ENCODE measurements at places on chromosomes 2 and 18. TPM values are rescaled to one million over a fixed set of nuclear protein-coding genes. Genes with fewer than 3 reads are reported as not detected.

IL18R1 gene
- total RNA-seq: 33.9 TPM

DNA sequence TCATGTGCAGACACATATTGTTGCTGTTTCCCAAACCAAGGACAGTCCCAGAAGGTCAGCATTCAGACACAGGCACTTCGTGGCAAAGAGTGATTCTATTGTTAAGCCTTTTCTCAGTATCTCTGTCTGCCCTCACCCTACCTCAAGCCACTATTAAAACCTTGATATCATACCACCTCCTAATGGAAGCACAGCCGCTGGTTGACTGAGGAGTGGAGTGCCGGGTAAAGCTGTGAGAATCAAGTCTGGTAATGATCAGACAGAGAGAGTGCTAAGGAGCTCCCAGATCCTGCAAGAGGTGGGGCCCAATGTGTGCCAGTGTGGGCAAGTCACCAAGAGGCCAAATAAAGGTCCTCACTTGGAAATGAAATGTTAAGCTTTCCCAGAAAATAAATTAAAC is 819.5 kb downstream of the BCL11A start:
- no peaks in the 10 kb centered on the region for H3K36me3 ChIP-seq
- no peak overlapping the region for H3K27ac ChIP-seq
- H3K27me3 ChIP-seq: no peaks in the 10 kb centered on the region
- no peaks in the 10 kb centered on the region for H3K4me1 ChIP-seq

BOLL gene
- not detected for total RNA-seq

DNA sequence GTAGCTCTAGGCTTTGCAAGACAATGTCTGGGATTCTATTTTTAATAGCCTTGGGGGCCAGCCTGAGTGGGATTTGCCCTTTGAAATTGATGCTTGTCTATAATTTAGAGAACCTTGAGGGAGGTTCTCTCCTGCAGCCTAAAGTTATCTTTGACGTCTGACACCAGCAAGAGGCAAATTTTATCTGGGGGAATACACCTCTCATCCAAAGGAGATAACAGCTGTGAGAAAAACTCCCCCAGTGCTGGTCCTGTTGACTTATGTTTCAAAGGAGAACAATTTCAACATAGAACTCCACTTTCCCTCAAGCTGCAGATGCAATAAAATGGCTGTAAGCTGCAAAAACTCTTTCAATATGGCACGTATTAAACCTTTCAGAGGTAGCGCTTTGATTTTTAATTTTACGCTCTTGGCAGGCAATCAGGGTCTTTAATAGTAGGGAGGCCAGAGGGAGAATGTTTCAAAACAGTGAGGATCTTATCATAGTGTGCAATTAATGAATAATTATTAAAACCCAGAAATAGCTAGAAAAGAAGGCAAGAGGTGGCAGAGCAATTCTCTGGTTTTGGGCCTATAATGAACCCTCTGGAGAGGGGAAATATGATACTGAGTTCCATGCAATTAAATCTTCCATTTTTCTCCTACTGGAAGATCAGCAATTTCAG is 62.4 kb downstream of the LYPD1 start:
- H3K27ac ChIP-seq: no peak overlapping the region
- H3K36me3 ChIP-seq: no peaks in the 10 kb centered on the region
- no peaks in the 10 kb centered on the region for H3K27me3 ChIP-seq

DNA sequence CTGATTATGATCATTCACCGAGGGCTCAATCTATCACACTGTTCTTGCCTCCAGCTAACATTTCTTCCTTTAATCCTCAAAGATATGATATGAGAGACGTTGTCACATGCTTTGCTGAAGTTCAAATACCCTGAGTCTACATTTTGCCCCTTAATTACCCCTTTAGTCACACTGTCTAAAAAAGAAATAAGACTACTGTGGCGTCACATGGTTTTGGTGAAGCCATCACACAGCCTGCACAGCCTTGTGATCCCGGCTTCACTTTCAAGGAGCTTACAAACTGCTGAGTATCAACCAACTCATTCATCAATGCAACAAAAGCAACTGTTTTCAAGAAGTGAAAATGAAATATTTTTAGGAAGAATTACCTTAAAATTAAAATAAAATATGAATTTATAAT is 31.9 kb upstream of the SOCS6 start:
- H3K4me3 ChIP-seq: no peak overlapping the region
- no peaks in the 10 kb centered on the region for H3K4me1 ChIP-seq
- no peak overlapping the region for H3K27ac ChIP-seq
- no peaks in the 10 kb centered on the region for H3K27me3 ChIP-seq

Data from upper lobe of left lung (tissue), 6 donors.